Endothelial cell of umbilical vein (primary cell): ENCODE measurements at places on chromosomes 5 and 9. TPM values are rescaled to one million over a fixed set of nuclear protein-coding genes. Genes with fewer than 3 reads are reported as not detected.

SHISAL2B gene
- polyA plus RNA-seq: not detected in 2 replicates

DNAH5 gene
- 0.21 and 0.23 TPM in 2 replicates for polyA plus RNA-seq

BNC2 gene
- polyA plus RNA-seq: 10.4 and 12.1 TPM in 2 replicates

DIMT1 gene
- polyA plus RNA-seq: 16.2 and 21.9 TPM in 2 replicates

TRPM3 gene
- 0.10 and 0.17 TPM in 2 replicates for polyA plus RNA-seq

GPSM1 gene
- polyA plus RNA-seq: 34.6 and 40.3 TPM in 2 replicates

CLIC3 gene
- polyA plus RNA-seq: 2.3 and 4.1 TPM in 2 replicates

DNAI1 gene
- not detected in 2 replicates for polyA plus RNA-seq

CD74 gene
- polyA plus RNA-seq: 0.56 and 0.62 TPM in 2 replicates

RAB14 gene
- 12.7 and 18.9 TPM in 2 replicates for polyA plus RNA-seq

SPAG8 gene
- 0.21 TPM in 2 replicates for polyA plus RNA-seq

IL3 gene
- not detected in 2 replicates for polyA plus RNA-seq

HRCT1 gene
- 7.0 and 9.9 TPM in 2 replicates for polyA plus RNA-seq

AK8 gene
- 0.05 and 0.06 TPM in 2 replicates for polyA plus RNA-seq

IFNA13 gene
- not detected in 2 replicates for polyA plus RNA-seq

CCDC192 gene
- not detected in 2 replicates for polyA plus RNA-seq

TOPORS gene
- 4.8 and 6.1 TPM in 2 replicates for polyA plus RNA-seq

CBY3 gene
- not detected in 2 replicates for polyA plus RNA-seq

PLCXD3 gene
- not detected in 2 replicates for polyA plus RNA-seq

SLC36A2 gene
- not detected in 2 replicates for polyA plus RNA-seq
